ENCODE measurements at places on chromosomes 4 and X.

DNA sequence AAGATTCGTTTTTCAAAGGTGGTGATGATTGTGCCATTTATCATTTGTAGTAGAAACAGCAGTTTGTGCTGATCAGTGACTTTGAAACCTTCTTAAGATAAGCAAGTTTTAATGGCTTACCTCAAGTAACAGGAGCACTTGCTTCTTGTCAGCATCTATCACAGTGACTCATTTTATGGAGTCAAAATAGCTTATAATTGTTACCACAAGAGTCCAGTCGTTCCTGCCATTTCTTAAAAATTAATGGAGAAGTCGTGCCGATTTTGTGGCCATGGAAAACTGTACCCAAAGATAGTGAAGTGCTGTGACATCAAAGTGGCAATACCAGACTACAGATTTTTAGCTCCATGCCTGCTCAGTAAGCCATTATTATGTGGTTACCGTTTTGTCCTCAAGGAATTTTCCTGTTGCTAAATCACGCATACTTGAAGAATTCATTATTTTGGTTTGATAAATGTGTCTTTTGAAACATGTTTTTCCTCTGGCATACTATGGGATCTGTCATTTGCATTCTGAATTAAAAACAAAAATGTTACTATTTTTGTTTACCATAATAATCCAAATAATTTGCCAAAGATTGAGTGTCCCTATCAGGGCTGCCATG, 129.9 kb downstream of the CBR4 start:
- DNase-seq, result no peak
- H3K27ac ChIP-seq, result no peak overlapping the region
- no peaks in the 10 kb centered on the region for H3K27me3 ChIP-seq
- H3K4me1 ChIP-seq, result peaks cover 6% of the 10 kb centered on the region
- H3K36me3 ChIP-seq, result no peaks in the 10 kb centered on the region

DNA sequence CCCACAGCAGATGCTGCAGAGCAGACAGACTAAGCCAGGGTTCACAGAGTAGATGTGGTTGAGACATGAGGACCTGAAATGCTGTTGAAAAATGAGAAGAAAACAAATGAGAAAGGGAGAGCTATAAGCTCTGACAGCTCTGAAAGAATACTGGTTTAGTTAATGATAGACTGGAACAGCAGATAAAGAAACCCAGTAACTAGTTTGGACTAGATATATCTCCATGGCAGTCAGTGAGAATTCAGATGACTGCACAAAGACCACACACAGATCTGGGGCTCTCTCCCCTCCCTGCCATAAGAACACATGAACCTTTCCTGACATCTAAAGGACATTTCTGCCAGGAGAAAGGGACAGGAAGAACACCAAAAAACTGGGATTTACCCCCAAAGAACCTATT, 8.2 kb downstream of the NAA11 start:
- H3K27me3 ChIP-seq, result no peaks in the 10 kb centered on the region
- H3K27ac ChIP-seq, result no peak overlapping the region

GRCh38 chrX:136909119-136909705, 28.7 kb upstream of the RBMX start:
- no peaks in the 10 kb centered on the region for H3K36me3 ChIP-seq
- no peaks in the 10 kb centered on the region for H3K4me1 ChIP-seq
- H3K27me3 ChIP-seq, result no peaks in the 10 kb centered on the region
- peak overlapping the region; percentile 64 for H3K4me3 ChIP-seq

DNA sequence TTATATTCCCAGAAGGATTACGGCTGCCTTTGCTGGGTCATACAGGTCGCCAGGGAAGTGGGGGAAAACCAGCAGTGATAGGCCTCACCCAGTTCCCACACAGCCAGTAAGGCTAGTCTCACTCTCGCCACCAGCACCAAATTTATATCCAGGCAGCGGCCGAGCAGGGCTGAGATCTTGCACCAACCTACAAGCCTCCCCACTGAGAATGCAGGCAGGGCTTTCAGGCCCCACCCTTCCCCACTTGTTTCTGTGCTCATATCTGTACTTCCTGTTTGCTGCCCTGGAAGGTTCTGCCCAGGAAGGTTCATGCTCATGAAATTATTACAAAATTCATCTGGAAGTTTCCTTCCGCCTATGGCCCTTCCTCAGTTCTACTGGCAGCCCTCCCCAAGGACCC, 179.7 kb downstream of the STIM2 start:
- H3K27ac ChIP-seq, result no peak overlapping the region
- DNase-seq, result no peak
- no peaks in the 10 kb centered on the region for H3K36me3 ChIP-seq
- H3K27me3 ChIP-seq, result no peaks in the 10 kb centered on the region
- H3K4me3 ChIP-seq, result no peak overlapping the region

- H3K27me3 ChIP-seq, result no peaks in the 10 kb centered on the region
- H3K27ac ChIP-seq, result no peak overlapping the region
- no peak overlapping the region for H3K4me3 ChIP-seq
- H3K36me3 ChIP-seq, result no peaks in the 10 kb centered on the region
- DNase-seq, result no peak
- no peaks in the 10 kb centered on the region for H3K4me1 ChIP-seq
Observed at GRCh38 chr4:6703786-6704185, 5.9 kb downstream of the MRFAP1L1 start.

- H3K4me1 ChIP-seq, result no peaks in the 10 kb centered on the region
- no peak overlapping the region for H3K27ac ChIP-seq
- no peak overlapping the region for H3K4me3 ChIP-seq
- no peaks in the 10 kb centered on the region for H3K27me3 ChIP-seq
Observed at GRCh38 chr4:108141213-108141950, 27.4 kb downstream of the LEF1 start.

GRCh38 chrX:91434351-91435168, at the start of gene PABPC5:
PABPC5 (plus strand) TSS chrX:91434839; CDS start chrX:91435578, 739 bp downstream.
- no peaks in the 10 kb centered on the region for H3K27me3 ChIP-seq
- peak; percentile 61 for DNase-seq
- peak within 1 kb of the TSS; percentile 87 for H3K27ac ChIP-seq
- H3K36me3 ChIP-seq, result no peaks in the 10 kb centered on the region

GRCh38 chrX:22559506-22559905, 286.8 kb downstream of the CBLL2 start:
- no peak overlapping the region for H3K4me3 ChIP-seq
- no peaks in the 10 kb centered on the region for H3K36me3 ChIP-seq
- DNase-seq, result no peak
- H3K27me3 ChIP-seq, result no peaks in the 10 kb centered on the region

GRCh38 chr4:179585761-179586160, 2143.5 kb upstream of the AGA start:
- DNase-seq, result no peak
- no peaks in the 10 kb centered on the region for H3K27me3 ChIP-seq
- H3K4me1 ChIP-seq, result no peaks in the 10 kb centered on the region
- no peak overlapping the region for H3K4me3 ChIP-seq
- H3K27ac ChIP-seq, result no peak overlapping the region
- H3K36me3 ChIP-seq, result no peaks in the 10 kb centered on the region

- no peak overlapping the region for H3K27ac ChIP-seq
- no peaks in the 10 kb centered on the region for H3K36me3 ChIP-seq
- H3K4me3 ChIP-seq, result no peak overlapping the region
- no peaks in the 10 kb centered on the region for H3K4me1 ChIP-seq
- no peak for DNase-seq
- no peaks in the 10 kb centered on the region for H3K27me3 ChIP-seq
Observed at GRCh38 chr4:26351685-26352084, 30.9 kb downstream of the RBPJ start.

DNA sequence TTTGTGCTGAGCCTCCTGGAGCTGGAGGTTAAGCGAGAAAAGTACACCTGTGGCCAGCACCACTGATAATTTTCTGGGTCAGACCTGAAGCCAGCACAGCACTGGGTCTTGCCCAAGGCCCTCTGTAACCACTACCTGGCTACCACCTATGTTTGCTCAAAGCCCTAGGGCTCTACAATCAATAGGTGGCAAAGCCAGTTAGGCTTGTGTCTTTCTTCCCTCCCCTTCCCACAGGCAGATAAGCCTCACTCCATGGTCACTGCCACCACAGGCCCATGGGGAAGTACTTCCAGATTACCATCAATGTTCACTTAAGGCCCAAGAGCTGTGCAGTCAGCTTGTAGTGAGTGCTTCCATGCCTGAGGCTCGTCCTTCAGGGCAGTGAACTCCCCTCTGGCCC, 35.2 kb upstream of the ARMCX4 start:
- no peaks in the 10 kb centered on the region for H3K27me3 ChIP-seq
- no peak overlapping the region for H3K4me3 ChIP-seq
- no peak for DNase-seq
- no peaks in the 10 kb centered on the region for H3K4me1 ChIP-seq

DNA sequence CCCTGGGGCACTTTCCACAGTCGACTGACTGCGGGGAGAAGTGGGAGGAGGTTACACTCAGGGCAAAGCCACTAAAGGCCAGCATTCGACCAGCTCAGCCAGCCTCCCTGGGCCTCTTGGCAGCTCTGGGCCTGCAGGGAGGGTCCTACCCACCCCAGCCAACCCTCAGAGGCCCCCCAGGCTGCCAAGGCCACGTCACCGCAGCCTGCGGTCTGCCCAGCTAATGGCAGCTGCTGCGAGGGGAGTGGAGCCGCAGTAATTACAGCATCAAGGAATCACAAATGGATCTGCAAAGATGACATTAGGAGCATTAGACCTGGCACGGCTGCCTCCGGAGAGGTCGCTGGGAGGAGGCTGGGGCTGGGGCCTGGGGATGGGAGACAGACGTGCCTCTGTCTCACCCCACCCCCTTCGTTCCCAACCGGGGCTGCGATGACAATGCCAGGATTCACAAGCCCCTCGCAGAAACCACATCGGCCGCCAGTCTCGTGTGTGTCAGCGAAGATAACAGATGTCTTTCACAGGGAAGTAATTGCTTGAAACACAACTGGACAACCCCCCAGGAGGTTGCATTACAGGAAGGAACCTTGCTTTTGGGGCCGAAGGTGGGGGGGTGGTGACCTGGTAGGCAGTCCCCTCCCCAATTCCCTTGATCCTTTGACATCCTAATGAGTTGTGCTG, 367.6 kb downstream of the BCOR start:
- H3K27me3 ChIP-seq, result peaks cover 68% of the 10 kb centered on the region
- H3K4me1 ChIP-seq, result no peaks in the 10 kb centered on the region
- no peak for DNase-seq
- no peak overlapping the region for H3K27ac ChIP-seq
- H3K4me3 ChIP-seq, result no peak overlapping the region

DNA sequence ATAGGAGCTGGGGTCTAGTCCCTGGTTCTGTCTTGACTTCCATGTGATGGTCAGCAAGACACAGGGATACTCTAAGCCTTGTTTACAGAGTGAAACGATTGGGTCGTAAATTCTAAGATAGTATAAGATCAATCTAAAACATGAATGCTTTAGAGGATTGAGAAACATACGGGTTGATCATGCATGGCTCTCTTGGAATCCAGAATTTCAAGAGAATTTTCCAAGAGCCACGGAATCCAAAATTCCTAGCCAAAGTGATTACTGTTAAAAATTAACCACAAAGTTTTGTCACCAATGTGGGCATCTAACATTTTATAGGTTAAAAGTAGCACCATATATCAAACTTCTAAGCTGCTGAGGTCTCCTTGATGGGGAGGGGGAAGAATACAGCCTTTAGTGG, 16.5 kb downstream of the HS3ST1 start:
- no peaks in the 10 kb centered on the region for H3K27me3 ChIP-seq
- no peak overlapping the region for H3K27ac ChIP-seq
- no peaks in the 10 kb centered on the region for H3K36me3 ChIP-seq
- no peak for DNase-seq

- DNase-seq, result no peak
- H3K4me3 ChIP-seq, result no peak overlapping the region
- H3K27me3 ChIP-seq, result no peaks in the 10 kb centered on the region
- no peak overlapping the region for H3K27ac ChIP-seq
- no peaks in the 10 kb centered on the region for H3K4me1 ChIP-seq
- H3K36me3 ChIP-seq, result no peaks in the 10 kb centered on the region
Observed at GRCh38 chr4:52012651-52013050, 7.5 kb downstream of the LRRC66 start.

- H3K4me3 ChIP-seq, result no peak within 1 kb of the TSS
- H3K27ac ChIP-seq, result no peak within 1 kb of the TSS
- H3K4me1 ChIP-seq, result no peaks in the 10 kb centered on the region
- DNase-seq, result no peak
- no peaks in the 10 kb centered on the region for H3K36me3 ChIP-seq
Observed at GRCh38 chrX:101219116-101219863, at the start of gene DRP2. DRP2 (plus strand) TSS chrX:101219786; CDS start chrX:101231648, 11,862 bp downstream.

- H3K4me3 ChIP-seq, result no peak overlapping the region
- no peaks in the 10 kb centered on the region for H3K36me3 ChIP-seq
- no peak overlapping the region for H3K27ac ChIP-seq
- DNase-seq, result no peak
- H3K27me3 ChIP-seq, result no peaks in the 10 kb centered on the region
Observed at GRCh38 chrX:11053351-11053750, 57.8 kb upstream of the HCCS start.

DNA sequence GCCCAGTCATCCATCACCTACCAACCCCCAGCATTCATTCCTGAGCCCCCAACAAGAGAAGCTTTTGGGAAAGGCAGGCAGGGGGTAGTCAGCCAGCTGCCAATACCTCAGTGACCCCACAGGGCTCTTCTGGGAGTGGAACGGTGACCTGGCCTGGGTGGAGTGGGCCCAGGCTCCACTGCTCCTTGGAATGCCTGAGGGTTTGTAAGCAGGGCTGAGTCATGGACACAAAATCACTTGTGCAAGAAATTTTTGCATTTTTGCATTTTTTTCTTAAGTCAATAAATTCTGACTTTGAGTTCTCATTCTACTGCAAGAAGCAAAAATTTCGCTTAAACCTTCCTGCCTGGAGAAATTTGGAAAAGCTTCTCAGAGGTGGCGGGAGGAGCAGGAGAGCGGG, 18.5 kb downstream of the SORCS2 start:
- no peak overlapping the region for H3K27ac ChIP-seq
- H3K4me3 ChIP-seq, result no peak overlapping the region
- peaks cover 5% of the 10 kb centered on the region for H3K4me1 ChIP-seq
- no peaks in the 10 kb centered on the region for H3K36me3 ChIP-seq

GRCh38 chr4:26462874-26463273, 27.4 kb downstream of the CCKAR start:
- H3K27ac ChIP-seq, result no peak overlapping the region
- DNase-seq, result no peak
- no peaks in the 10 kb centered on the region for H3K4me1 ChIP-seq
- H3K27me3 ChIP-seq, result no peaks in the 10 kb centered on the region
- no peaks in the 10 kb centered on the region for H3K36me3 ChIP-seq

Measured in breast epithelium (tissue), 4 donors.